Naive thymus-derived CD8-positive, alpha-beta T cell (primary cell): ENCODE measurements at places on chromosomes 1 and 21. TPM values are rescaled to one million over a fixed set of nuclear protein-coding genes. Genes with fewer than 3 reads are reported as not detected.

DNA sequence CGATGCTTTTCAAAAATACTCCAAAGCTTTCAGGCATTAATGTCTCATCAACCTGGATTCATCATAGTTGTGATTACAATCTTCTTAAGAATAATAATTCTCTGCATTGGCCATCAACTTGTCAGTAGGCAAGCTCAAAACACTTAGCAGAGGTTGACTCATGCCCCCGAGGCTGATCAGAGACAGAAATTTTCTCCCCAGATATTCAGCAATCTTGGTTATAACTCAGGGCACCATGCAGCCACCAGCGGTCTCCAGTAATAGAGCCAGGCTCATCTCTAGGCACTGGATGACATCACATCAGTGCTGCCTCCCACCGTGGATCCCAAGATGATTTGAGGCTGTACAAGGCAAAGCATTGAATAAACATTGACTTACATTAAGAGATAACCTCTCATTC, 14.3 kb upstream of the IFFO2 start:
- peaks cover 1% of the 10 kb centered on the region for H3K27me3 ChIP-seq
- no peak for DNase-seq
- no peaks in the 10 kb centered on the region for H3K36me3 ChIP-seq
- H3K4me1 ChIP-seq: peaks cover 2% of the 10 kb centered on the region

The HSD3B2 gene
- total RNA-seq: not detected

The TMPRSS3 gene
- 2.9 TPM for total RNA-seq

The EFNA1 gene
- 8.6 TPM for total RNA-seq

The FOXE3 gene
- not detected for total RNA-seq

The NUF2 gene
- total RNA-seq: 2.4 TPM

GRCh38 chr1:45018599-45019230, 6.7 kb downstream of the UROD start:
- no peaks in the 10 kb centered on the region for H3K27me3 ChIP-seq
- peaks cover 6% of the 10 kb centered on the region for H3K4me1 ChIP-seq
- H3K4me3 ChIP-seq: no peak overlapping the region
- H3K36me3 ChIP-seq: peaks cover 13% of the 10 kb centered on the region

The SORT1 gene
- total RNA-seq: 2.5 TPM

GRCh38 chr21:34992736-34993398, 56.2 kb downstream of the RUNX1 start:
- peaks cover 23% of the 10 kb centered on the region for H3K36me3 ChIP-seq
- peaks cover 40% of the 10 kb centered on the region for H3K4me1 ChIP-seq
- no peak overlapping the region for H3K27ac ChIP-seq
- no peaks in the 10 kb centered on the region for H3K27me3 ChIP-seq
- H3K4me3 ChIP-seq: no peak overlapping the region
